ENCODE measurements at places on chromosomes 5 and 9.

- DNase-seq = no peak
Observed at GRCh38 chr5:176941951-176942350, 42.8 kb upstream of the HK3 start.

GRCh38 chr9:98491828-98492227 is 216.9 kb downstream of the GABBR2 start:
- no peak for DNase-seq

DNA sequence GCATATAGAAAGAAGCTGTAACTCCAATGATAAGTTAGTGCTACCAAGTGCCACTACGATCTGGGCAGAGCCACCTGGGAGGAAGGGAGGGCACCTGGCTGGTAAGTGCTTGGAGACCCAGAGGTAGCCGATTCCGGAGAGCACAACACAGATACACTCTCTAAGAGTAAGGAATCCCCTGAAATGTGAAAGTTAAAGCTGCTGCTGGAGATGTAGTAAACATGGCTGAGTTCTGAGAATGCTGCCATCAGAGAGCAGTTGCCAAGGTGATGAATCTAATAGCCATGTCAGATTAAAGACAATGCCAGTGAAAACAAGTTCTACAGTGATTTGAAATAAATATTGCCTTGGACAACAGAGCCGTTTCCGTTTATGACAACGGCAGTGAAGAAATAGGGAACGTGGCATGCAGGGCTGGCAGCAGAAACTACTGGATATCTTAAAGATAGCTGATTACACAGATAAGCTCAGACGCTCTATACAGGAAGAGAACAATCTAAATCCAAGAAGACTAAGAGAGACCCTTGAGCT is 561.2 kb upstream of the C9orf72 start:
- DNase-seq = no peak

DNA sequence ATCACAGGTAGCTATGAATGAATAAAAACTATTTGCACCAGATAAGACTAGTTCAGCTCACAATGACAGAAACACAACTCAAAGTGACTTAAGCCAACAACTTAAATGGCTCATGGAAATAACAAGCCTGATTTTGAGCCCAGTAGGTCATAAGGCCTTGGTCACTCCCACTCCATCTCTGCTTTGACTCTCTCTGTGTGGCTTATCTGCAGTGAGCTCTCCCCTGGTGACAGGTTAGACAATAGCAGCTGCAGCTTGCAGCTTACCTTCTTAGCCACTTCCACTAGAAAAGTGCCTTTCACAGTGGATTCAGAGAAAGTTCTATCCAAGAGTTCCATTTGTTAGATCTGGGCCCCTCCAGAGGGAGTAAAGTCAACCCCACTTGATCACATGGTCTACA is 315.7 kb downstream of the RAB3C start:
- no peak for DNase-seq

- DNase-seq = no peak
Observed at GRCh38 chr9:137057545-137057944, 3.7 kb upstream of the ENTPD2 start.

- no peak for DNase-seq
Observed at GRCh38 chr5:167358868-167359492, 932.5 kb upstream of the WWC1 start.

GRCh38 chr5:77425998-77426659 is 66.0 kb downstream of the WDR41 start:
- no peak for DNase-seq

DNA sequence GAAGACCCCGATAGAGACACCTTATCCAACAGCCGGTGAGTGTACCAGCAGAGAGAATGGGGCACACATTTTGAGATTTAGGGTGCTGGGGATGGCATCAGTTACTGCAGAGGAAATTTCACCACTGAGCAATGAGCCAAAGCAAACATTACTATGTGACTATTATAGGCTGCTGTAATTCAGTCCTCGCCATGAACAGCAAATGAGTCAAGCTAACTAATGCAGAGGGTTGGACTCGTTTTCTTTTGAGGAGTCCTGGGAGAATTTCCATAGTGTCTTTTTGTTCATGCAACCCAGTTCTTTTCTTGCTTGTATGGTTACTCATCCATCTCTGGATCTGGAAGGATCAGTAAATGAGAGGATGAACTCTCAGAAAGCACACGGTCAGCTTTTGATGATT is 323.8 kb downstream of the PSAT1 start:
- DNase-seq = no peak

- no peak for DNase-seq
Observed at GRCh38 chr5:139926797-139927503, 116.1 kb downstream of the NRG2 start.

DNA sequence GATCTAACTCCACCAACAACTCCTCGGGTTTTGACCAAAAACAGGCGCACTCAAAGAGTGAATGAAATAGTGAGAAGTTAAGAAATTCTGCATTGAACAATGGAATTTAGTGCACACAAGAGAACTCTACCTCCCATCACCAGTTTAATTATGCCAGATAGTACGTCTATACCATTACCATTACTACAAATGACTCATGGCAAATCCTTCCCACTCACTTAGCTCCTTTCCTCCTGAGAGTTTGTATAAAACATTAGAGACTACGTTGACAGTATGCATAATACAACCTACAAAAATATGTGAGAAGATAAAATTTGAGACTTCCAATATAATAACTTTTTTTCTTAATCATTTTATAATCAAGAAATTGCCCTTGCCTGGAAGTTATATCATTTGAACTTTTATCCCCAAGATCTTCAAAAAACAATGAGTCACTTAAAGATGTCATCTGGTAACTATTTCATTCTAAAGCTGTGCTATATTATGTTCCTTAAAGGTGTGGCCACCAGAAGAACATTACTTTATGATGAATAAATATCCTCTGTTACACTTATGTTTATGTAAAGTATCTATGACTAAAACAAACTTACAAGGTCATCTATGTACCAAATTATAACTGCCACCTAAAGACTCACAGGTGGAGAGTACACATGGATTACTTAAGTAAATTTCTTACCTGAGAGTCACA is 297.9 kb upstream of the PTGER4 start:
- DNase-seq = peak; percentile 11
